RCC 7860 (cell line): ENCODE measurements at places on chromosomes 7 and 10.
A peak's percentile ranks its signal among the peaks of the same experiment; 100 is the strongest.

DNA sequence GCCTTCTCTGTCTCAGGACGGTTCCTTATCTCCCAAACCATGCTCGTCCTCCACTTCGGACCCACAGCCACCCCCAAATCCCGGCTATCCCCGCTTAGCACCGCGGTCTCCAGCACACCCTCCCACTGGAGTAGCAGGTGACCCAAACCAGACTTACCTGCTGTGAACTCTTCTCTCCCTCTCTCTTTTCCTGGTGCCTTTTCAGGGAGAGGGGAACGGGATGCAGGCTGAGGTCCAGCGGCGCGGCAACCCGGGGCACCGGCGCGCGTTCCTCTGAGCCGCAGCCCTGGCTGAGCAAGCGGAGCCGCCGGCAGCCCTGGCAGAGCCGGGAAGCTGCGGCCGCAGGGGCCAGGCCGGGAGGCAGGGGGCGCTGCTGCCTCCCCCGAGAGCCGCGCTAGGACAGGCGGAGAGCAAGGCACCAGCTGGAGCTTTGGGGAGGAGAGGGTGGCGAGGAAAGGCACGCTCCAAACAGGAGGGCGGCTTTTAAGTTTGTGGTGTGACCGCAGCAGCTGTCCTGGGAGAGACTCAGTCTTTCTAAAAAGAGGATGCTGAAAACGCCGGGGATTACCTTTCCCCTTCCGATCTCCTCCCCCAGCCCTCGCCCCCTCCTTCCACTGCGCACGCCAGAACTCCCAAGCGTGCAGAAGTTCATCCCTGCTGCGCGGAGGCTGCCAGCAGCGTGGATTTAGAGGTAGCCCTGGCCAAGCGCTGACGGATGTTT lies at the start of gene SEMA3D:
TSS of gene SEMA3D (minus strand) at position 536 of the 721 bp plus-strand sequence. CDS start 65,165 bp downstream, outside the sequence.
- no peak for DNase-seq

- DNase-seq, result peak; percentile 49
Measured at GRCh38 chr7:82443547-82444219, at the start of gene CACNA2D1. TSS of gene CACNA2D1 (minus strand) at chr7:82443777.

GRCh38 chr10:78194050-78194449 lies 160.4 kb downstream of the RPS24 start:
- no peak for DNase-seq

DNA sequence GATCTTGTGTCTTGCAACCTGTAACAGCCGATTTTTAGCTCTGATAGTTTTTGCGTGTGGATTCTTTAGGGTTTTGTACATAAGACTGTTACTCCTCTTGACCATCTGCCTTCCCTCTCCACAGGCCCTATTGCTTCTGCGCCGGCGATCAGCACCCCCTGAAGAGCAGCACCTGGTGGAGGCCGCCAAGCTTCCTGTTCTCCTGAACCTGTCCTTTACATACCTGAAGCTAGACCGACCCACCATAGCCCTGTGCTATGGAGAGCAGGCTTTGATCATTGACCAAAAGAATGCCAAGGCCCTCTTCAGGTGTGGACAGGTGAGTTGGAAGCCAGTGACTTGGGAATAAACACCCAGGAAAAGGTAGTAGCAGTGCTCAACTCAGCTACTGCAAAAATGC lies 12.6 kb downstream of the FKBP6 start:
- no peak for DNase-seq

- no peak for DNase-seq
Measured at GRCh38 chr7:155470686-155471638, 13.0 kb downstream of the EN2 start.

- DNase-seq, result no peak
Measured at GRCh38 chr10:48699011-48699627, 14.4 kb downstream of the WDFY4 start.

- DNase-seq, result no peak
Measured at GRCh38 chr7:86407291-86407690, 236.4 kb upstream of the GRM3 start.

- no peak for DNase-seq
Measured at GRCh38 chr7:49112222-49112621, 187.9 kb downstream of the CDC14C start.

- no peak for DNase-seq
Measured at GRCh38 chr7:132752431-132752830, 176.2 kb upstream of the PLXNA4 start.

- DNase-seq, result no peak
Measured at GRCh38 chr10:51029172-51029641, 45.1 kb upstream of the PRKG1 start.

DNA sequence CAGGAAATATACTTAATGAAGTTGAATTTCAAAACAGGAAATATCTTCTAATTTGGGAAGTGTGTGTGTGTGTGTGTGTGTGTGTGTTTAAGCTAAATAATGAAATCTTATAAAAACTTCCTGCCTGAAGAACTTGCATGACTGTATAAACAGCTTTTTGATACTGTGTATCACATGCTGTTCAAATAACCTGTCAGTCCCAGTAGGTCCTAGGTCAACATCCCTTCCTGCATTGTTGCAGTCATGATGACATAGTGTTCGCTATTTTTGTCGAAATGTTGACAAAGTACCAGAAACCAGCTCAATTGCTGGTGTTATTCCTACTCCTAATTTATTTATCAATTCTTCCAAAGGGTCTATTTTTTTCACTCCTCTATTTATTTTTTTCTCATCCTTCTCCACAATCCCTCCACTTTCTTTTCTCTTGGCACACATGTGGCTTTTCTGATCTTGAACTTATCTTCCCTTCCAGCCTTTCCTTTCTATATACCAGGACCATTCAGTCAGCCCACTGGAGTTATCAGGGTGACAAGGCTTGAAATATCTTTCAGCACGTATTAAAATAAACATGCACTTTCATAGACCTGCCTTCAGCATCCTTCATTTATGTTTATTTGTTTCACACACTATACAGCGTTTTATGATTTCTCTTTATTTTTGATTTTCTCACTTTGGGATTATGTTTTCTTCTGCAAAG lies 115.8 kb downstream of the PLXDC2 start:
- DNase-seq, result no peak

DNA sequence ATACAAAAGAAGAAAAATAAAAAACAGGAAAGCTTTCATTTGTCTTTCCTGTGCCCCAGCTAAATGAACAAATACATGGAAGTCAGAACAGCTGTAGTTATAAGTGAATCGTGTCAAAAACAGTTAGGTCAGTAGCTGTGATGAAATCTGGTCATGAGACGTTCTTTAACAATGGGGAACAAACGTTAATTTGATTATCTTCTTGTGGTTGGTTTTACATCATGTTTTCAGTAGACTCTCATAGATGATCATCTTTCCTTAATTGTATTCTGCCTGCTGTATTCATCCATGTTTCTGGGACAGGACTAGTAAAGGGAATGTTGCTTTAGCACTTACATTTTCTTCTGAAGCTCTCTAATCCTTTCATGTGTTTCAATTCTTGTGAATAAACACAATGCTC lies 97.0 kb downstream of the PCLO start:
- no peak for DNase-seq

DNA sequence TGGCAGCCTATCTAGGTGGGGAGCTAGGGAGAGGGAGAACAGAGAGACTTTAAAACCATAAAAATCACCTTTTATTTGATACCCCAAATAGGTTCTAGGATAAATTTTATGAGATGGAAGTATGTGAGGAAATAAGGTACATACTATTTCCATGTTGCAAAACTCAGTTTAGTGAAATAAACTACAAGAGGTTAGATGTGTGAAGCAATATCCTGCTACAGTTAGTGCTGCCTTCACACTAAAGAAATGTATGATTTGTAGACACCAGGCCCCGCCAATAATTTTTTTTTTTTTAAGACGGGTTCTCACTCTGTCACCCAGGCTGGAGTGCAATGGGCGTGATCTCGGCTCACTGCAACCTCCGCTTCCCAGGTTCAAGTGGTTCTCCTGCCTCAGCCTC lies 34.4 kb upstream of the RSBN1L start:
- DNase-seq, result no peak

GRCh38 chr10:12350925-12351324 lies 1.6 kb downstream of the CAMK1D start:
- DNase-seq, result no peak

DNA sequence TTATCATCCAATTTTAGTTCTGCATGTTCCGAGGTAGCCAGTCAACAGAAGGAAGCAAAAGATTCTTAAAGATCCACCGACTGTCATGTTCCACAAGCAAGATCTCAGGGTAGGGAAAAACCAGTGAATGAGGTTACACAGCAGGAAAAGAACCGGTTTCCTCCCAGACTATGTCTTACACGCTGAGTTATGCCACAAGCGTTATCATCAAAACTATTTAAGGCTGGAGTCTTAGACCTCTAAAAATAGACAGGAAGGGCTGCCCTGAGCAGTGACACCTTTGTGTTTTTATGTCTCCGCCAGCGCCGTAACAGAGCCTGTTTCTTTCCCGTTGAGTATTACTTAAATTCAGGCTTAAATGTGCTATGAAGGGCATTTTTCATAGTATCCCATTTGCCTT lies 48.3 kb downstream of the PROSER2 start:
- DNase-seq, result no peak

GRCh38 chr7:132412435-132412834 lies 163.8 kb downstream of the PLXNA4 start:
- no peak for DNase-seq

GRCh38 chr10:86211691-86212390 lies 154.8 kb downstream of the GRID1 start:
- DNase-seq, result no peak

GRCh38 chr10:30114881-30115625 lies 55.7 kb upstream of the JCAD start:
- DNase-seq, result no peak

DNA sequence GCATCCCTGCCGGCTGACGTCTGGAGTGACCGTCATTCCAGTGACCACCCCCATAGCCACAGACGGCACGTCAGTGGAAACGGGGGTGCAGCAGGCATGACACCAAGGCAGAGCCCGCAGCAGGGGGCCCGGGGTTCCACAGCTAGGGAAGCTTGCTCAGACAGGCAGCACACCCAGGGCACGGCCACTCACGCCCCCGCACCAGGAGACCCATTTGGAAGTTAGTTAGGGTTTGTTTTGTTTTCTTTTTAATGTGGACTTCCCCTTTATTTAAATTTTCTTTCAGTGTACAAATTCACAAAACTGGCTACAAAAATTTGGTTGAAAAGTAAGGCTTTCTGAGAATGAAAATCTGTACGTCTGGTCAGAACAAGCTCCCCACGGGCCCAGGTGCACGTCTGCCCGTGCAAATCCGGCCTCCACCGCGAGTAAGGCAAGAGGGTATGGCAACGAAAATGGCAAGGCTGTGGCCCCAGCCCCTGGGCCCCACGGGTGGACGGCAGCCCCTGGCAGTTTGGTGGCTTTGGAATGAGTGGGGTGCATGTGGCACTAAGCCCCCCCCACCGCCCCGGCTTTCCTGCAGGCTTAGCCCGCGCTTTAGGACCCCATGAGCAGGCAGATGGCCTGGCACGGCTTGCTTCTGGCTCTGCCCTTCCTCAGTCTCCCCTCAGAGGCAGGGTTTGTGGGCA lies 124.2 kb downstream of the FAM53B start:
- DNase-seq, result no peak

DNA sequence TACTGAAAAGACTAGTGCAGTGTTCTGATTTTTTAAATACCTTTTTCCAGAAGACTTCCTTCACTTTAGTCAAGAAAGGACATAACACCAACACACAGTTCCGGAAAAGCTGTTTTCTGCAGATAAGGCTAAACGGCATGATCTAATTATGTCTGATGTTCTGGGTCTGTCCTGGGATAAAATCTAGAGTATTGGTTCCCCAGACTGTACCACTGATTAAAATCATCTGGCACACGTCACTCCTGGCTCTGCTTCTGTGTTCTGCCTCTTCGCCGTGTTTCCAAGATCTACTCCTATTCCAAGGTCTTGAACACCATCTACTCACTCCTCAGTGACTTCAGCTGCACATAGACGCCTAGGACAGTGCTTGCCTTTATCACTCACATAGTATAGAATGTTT lies 100.8 kb upstream of the SFMBT2 start:
- no peak for DNase-seq

GRCh38 chr7:84042110-84042539 lies 152.5 kb downstream of the SEMA3A start:
- peak; percentile 57 for DNase-seq

GRCh38 chr10:62096256-62096933 lies 172.2 kb downstream of the RTKN2 start:
- DNase-seq, result no peak
